CD4-positive, alpha-beta T cell treated with Interleukin-15 for 4 hours (primary cell): ENCODE measurements at places on chromosomes 16 and 17.
A peak's percentile ranks its signal among the peaks of the same experiment; 100 is the strongest.

DNA sequence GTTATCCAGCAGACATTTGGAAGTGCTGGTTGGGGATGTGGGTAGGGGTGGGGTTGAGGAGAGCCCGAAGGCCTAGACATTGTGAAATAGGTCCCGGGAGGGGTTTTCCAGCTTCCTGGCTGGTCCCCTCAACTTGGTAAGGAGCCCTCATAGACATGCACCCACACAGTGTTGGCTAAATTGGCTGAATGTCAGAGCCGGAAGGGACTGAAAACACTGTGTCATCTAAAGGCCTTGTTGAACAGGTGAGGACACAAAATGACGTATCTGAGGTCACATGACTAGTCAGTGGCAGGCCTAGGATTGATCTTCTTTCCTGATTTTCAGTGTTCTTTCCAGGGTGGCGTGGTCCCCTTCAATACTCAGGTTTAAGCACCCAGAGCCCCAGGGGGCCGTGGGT lies 27.6 kb downstream of the ITGB3 start:
- DNase-seq = no peak

DNA sequence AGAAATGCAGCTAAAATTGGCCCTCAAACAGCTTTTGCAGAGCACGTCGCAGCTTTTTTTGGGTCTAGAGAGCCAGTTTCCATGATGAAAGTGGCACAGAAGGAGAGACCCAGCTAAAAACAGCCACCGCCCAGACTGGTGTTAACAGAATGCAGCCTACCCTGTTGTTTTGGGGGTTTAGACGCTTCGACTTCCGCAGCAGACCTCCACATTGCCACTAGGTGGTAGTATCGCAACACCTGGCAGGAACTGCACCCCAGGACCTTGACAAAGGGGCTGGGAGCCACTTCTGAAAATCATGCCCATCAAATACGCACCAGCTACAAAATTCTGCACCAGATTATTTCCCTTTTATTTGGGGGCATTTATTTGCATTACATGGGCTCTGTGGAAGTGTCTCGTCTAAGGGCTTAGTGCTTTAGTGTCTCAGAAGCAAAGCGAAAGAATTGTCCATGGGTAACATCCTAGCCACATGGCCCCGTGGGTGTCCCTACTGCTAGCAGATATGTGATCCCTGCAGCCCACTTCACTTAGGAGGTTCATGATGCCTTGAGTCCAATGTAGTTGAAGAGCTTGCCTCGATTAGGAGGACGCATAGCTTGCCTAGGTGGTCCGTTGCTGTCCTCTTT lies 167.1 kb downstream of the HAPSTR1 start:
- DNase-seq = no peak

DNA sequence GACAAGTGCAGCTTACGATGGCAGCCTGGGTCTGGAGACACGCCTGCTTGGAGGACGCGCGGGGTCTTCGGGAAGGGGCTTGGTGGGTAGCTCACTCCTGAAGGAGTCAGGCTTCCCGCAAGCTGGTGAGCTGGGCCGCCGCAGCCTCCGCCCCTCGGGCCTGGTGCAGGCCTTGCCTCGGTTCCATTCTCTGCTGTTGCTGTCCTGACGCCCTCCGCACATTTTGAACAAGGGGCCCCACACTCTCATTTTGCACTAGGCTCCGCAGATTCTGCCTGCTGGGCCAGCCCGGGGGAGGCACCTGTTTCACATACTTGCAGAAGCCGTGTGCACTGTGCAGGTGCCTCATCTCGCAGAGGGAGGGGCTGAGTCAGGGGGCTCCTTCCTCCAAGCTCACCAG lies 31.9 kb upstream of the CBX4 start:
- no peak for DNase-seq

- DNase-seq = no peak
Observed at GRCh38 chr16:85992359-85992758, 93.4 kb downstream of the IRF8 start.

DNA sequence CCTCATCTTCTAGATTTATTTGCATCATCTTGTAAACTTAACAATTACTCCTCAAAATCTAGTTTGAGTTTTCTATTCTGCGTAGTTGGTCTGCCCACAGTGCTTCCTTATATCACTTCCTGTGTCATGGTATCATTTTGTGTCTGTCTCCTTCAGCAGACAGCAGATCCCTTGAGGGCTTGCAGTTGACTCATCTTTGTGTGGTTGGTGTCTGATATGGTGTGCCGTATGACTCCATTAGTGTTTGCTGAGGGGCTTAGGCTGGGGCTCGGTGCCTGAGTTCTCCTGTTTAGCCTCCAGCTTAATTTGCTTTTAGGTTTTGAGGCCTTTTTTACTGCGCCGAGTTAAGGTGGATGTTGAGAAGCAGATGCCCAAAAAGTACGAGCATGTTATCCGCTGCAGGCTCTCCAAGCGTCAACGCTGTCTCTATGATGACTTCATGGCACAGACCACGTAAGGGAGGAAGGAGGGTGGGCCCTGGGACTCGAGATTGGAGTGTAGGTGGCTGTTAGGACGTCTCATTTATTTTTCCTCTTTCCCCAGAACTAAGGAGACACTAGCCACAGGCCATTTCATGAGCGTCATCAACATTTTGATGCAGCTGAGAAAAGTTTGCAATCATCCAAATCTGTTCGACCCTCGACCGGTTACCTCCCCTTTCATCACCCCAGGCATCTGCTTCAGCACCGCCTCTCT lies 16.9 kb downstream of the SRCAP start:
- peak; percentile 70 for DNase-seq

- no peak for DNase-seq
Observed at GRCh38 chr16:2675714-2676113, 6.6 kb upstream of the KCTD5 start.

GRCh38 chr17:82805254-82805653 lies 34.6 kb downstream of the ZNF750 start:
- DNase-seq = no peak

GRCh38 chr16:67720236-67720635 lies 1.1 kb upstream of the GFOD2 start:
- no peak for DNase-seq

- DNase-seq = no peak
Observed at GRCh38 chr16:79379095-79379494, 221.4 kb downstream of the MAF start.

GRCh38 chr17:45128989-45129388 lies 3.3 kb downstream of the PLCD3 start:
- DNase-seq = no peak

DNA sequence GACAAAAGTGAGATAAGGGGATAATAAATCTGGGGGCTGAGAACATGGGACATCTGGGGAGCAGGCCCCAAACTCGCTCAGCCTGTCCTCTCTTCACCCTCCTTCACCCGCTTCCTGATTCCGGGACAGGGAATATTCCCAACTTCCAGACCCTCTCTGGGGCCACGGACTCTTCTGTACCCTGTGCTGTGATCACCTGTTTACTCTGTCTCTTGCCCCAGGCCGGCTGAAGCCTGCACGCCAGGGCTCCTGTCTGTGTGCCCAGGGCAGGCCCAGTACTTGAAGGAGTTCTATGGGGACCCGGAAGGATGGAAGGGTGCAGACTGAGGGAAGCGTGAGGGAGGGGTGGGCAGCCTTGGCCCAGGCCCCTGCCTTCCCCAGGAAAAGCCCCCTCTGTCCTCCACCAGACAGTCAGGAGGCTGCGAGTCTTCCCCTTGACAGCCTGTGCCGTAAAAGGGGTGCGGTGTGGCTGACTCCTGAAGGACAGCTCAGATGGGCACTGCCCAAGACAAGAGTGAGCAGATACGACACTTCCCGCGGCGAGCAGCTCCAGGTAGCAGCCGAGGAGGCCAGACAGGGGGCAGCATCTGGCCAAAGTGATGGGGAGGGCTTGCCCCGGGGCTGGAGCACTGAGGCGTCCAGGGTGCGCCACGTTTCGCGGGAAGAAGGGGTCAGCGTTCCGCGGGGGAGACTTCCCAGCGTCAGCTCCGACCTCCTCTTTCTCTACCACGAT lies 1.0 kb upstream of the CCNF start:
- peak; percentile 4 for DNase-seq

DNA sequence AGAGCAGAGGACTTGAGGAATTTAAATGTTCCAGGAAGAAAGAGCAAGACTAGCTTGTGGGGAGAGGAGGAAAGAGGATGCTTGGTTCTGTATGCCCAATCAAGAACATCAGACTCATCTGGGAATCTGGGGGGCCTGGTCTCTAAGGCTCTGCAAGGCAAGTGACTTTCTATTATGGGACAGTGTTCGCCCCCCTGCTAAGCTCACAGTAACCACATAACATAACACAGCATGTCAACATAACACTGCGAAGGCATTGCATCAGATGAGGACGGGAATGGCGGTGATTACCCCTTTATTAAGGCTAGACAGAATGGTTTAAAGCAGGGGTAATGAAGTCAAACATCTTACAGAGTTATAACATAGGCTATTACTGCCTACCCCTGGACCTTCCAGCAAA lies 176.6 kb upstream of the IRX6 start:
- DNase-seq = no peak

DNA sequence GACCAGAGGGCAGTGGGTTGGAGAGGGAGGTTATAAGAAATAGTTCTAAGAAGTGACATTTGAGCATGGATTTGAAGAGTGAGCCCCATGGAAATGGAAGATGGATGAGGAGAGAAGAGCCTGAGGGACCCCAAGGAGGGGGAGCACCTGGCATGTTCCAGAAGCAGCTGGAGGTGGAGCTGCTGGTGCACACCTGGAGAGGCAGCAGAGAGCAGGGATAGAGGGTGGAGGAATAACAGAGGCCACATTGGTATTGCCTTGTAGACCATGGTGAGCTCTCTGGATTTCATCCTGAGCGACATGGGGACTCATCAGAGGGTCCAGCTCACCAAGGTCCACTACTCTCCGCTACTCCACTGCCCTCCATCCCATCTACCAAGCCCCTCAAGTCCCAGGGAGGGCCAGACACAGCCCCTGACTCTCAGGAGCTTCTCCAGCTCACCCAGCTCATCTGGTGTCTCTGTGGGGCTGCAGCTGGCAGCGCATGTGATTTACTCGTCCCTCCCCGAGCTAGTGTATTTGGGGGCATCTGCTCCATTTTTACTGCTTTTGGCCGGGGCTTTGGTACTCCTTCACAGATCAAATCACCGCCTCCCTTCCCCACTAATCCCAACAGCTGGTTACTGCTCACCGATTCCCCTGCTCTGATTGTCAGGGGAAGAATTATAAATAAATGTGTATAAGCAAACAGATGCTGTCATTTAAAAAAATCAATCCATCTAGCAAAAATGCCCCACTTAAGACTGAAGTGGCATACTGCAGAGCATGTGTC lies 22.1 kb upstream of the KDM8 start:
- DNase-seq = no peak

DNA sequence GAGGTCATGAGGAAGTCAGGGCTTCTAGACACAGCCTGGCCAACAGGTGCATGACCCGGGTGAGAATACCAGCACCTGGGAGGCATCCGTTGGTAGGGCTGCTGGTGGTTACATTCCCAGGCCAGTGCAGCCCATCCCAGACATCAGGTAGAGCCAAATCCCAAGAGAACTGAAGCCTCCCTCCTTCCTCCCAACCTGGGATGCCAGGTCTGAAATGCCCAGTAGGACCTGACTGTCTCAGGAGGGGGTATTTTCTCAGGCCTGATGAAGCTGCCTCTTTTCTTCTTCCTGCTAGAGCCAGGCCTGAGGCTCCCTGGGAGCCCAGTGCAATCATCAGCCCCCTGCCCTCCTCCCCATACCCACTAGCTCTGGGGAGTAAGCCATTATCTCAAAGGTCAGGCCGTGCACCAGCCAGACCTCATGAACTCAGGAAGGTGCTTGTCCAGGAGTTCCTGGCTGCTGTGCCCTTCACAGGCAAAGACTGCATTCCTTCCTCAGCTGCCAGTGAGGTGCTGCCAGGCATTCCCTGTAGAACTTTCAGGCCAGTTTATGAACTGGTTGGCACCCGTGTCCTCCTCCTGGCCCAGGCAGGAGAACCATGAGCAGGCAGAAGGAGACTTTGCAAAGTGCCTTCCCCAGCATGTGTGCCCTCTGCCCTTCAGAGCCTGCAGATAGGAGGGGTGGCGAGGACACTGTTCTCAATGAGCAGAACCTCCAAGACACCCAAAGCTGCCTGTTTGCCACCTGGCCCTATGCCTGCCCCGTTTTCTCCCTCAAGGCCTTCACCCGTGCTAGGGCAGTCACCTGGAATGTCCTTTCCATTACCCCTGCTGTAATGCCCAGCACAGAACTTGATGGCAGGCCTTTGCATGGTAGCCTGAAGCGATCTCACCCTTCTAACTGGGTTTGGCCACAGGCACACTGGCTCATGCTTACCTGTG lies 7.6 kb downstream of the TBX2 start:
- DNase-seq = no peak

DNA sequence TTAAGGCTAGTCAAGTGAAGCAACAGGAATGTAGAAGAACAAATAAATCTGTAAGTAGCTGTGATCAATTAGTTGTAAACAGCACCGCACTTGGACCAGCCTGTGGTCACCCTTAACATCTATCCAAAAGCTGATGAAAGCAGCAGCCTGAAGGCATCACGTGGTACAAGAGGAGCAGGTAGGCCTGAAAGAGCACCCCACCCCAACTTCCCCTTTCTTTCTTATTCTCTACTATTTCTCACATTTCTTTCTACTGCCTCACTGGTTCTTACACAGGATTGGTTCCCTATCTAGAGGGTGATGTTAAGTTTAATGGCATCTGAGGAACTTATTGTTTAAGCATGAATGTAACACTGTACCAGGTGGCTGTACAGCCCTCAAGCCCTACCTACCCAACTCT lies 42.6 kb upstream of the CLEC18B start:
- no peak for DNase-seq

DNA sequence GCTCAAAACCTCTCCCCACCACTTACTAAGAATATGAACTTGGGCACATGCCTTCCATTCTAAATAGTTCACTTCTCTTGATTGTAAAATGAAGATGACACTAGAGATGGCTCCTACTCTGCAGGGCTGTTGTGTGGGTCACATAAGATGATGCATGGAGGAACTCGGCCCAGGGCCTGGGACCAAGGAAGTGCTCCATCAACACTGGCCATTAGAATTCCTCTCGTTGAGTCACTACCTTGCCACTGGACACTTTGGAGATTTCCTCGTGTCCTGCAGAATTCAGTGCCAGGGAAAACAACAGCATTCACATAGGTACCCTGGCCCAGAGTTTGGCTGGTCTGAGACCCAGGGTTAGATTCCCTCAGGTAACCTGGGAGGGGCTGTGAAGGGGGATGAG lies 18.6 kb downstream of the HNF1B start:
- DNase-seq = no peak

DNA sequence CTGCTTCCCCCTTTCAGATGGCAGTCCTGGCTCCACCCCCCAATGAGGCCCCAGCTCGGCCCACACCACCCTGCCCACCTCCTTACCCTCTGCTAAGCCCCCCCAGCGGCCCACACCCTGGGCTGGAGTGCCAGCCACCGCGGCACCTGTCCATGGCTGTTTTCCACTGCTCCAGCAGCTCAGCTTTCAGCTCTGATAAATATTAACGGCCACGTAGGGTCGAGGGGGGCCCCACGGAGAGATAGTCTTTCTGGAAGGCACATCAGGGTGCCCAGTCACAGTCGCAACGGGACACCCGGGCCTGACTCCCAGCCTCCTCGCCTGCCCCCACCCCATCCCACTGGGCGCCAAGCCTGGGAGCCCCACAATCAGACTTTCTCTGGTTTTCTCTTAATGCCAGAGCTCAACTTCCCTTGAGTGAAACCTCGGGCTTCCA lies 46.5 kb upstream of the CIBAR2 start:
- no peak for DNase-seq

- no peak for DNase-seq
Observed at GRCh38 chr17:71976011-71976649, 144.7 kb upstream of the SOX9 start.
